ENCODE measurements at places on chromosomes 6 and 20.

DNA sequence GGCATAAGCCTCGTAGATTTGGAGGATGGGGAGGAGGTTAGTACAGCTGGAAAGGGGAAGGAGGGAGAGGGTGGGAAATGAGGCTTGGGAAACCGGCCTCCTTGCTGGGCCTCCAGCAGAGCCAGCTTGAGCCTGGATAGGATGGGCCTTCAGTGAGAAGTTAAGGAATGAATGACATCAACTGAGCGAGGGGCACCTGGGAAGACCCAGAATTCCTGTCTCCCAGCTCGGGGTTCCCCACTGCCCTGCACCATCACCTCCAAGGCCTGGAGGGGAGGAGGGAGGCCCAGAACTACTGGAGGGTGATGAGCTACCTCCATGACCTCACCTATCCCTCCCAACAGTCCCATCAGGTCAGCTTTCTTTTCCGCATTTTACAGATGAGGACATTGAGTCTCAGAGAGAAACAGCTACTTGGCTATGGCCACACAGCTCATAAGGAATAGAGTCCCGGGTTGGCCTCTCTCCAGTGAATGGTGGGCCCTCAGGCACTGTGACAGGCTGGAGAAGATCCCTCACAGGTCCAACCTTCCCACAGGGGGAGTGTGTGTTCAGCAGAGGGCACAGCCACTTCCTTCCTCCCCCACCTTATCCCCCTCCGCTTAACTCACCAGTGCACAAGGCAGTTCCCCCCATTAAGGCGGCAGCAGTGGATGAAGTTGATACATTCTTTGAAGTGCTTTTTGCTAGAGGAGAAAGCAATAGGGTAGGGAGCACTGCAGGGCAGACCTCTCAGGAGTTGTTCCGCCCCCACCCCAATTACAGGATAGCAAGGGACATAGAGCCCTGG is 6.8 kb downstream of the DUSP15 start:
- no peak for DNase-seq

GRCh38 chr20:32624687-32625345 is 39.7 kb upstream of the NOL4L start:
- DNase-seq: no peak

GRCh38 chr6:21668795-21669194 is 75.2 kb downstream of the SOX4 start:
- no peak for DNase-seq

GRCh38 chr6:149651056-149651455 is 2.5 kb upstream of the KATNA1 start:
- no peak for DNase-seq

GRCh38 chr6:132368916-132369481 is 32.3 kb downstream of the MOXD1 start:
- DNase-seq: no peak

DNA sequence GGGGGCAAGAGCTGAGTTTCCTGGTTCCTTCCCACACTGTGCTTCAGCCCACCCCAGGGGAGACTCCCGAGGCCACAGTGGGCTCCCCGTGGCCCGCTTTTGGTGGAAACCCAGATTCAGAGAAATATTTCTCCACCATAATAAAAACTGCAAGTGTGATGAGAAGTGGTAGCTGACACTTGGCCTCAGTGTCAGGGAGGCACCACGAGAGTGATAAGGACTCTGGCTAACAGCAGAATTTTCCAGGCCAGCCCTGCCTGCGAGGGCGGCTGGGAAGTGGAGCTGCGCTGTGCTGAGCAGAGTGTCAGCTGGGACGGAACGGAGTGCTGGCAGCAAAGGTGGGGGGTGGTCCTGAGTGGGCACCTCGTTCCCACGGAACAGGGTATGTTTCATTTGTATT is 22.5 kb downstream of the SPATA2 start:
- DNase-seq: no peak

GRCh38 chr20:43583982-43584432 is 6.7 kb upstream of the IFT52 start:
- no peak for DNase-seq

GRCh38 chr6:149331871-149332270 is 14.4 kb downstream of the TAB2 start:
- no peak for DNase-seq

GRCh38 chr20:48794360-48794759 is 33.4 kb downstream of the PREX1 start:
- DNase-seq: no peak

DNA sequence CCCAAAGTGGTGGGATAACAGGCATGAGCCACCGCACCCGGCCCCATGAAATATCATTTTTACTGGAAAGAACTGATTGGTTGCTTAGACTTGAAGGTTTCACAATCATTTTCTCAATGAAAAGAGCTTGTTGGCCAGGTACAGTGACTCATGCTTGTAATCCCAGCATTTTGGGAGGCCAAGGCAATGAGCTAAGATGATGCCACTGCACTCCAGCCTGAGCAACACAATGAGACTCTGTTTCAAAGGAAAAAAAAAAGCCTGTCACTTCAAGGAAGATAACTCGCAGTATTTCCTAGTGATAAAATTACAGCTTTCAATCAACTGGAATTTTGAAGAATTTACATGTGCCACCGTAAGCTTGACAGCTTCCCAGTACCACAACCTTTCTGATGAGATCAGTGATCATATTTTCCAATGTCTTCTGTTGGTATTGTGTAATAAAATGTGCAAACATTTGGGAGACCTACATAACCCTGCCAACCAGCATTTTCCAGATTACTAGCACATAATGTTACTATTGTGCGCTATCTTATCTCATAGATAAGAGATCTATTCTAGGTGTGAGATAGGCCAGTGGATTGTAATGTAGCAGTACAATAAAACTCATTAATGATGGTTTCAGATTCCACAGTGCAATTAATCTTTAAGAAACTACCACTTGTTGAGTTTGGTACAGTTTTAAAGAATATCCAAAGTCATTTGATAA is 7.2 kb downstream of the PNLDC1 start:
- DNase-seq: no peak

DNA sequence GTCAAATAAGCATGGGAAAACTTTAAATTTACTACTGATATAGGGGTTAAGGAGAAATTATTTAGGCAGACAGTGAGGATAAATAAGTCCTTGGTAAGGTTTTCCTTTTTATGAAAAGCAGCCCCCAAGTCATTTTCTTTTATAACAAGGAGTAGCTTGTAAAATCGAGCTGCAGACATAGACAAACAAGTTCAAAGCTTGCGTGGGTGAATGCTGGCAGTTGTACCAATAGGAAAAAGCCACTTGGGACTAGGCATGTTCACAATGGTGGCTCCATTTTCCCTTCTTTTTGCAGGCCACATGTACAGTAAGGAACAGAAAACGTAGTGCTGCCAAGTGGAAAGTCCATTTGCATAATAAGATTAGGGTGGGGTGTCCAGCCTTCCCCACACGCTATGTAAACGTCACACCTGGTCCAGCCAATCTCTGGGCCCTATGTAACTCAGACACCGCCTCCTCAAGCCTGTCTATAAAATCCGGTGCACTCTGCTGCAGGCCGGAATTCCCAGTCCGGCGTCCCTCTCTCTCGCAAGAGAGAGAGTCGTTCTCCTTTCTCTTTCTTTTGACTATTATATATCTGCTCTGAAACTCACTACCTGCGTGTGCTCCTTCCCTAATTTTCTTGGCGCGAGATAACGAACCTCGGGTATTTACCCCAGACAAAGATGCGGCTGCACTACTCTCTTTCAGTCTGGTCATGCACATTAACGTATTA is 217.1 kb upstream of the MAN1A1 start:
- DNase-seq: no peak

- no peak for DNase-seq
These were observed 24.8 kb upstream of the APMAP start for GRCh38 chr20:25017257-25017803.

DNA sequence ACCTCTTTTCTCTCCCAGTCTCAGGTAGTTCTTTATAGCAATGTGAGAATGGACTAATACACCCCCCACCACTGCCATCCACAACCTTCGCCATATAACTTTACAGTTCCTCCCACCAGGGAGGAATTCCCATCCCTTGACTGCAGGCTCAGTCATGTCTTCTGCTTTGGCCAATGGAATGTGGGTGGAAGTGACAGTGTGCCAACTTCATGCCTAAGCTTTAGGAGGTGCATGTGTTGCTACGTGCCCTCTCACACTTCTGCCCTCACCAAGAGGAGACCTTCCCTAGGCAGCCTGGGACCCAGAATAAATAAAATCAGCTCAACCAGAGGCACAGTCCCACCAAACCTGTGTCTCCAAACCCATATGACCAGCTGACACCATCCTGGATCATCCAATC is 33.0 kb upstream of the LRRN4 start:
- DNase-seq: no peak

DNA sequence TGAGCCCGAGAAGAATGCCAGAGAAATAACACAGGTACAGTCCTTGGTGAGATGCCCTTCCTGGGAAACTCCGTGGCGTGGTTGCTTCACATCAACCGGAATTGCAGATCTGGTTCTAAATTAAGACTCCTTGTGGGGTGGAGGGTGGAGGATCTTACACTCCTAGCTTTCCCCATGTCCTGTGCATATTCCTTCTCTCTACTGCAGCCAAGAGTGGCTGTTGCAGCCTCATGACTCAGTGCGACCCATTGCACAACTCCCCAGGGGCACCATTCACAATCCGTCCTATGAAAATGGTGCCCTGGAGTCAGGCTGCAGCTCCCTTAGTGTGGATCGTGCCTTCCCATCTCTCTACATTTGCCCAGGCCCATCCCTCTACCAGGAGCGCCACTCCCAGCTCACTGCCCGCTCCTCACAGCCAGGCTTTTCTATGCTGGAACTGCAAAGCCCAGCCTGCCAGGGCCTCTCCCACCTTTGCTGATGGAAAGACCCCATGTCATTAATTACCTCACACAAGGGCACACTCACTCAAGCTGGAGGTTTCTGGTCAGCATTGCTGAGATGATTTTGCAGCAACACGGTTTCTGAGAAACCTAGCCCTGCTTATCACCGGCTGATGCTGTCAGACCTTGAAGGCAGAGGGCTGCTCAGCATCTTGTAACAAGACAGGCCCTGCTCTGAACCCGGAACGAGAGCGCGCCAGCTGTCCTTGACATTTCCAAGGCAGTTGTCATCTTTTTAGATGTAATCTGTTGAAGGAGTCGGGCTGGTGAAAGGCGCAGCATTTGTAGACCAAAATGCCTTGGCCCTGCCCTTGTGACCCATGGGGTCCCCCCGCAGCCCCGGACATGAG is 39.7 kb downstream of the SIRPA start:
- no peak for DNase-seq

- DNase-seq: no peak
These were observed 11.9 kb upstream of the PLAGL1 start for GRCh38 chr6:144019929-144020328.
